ENCODE measurements at places on chromosomes 16 and 17.

DNA sequence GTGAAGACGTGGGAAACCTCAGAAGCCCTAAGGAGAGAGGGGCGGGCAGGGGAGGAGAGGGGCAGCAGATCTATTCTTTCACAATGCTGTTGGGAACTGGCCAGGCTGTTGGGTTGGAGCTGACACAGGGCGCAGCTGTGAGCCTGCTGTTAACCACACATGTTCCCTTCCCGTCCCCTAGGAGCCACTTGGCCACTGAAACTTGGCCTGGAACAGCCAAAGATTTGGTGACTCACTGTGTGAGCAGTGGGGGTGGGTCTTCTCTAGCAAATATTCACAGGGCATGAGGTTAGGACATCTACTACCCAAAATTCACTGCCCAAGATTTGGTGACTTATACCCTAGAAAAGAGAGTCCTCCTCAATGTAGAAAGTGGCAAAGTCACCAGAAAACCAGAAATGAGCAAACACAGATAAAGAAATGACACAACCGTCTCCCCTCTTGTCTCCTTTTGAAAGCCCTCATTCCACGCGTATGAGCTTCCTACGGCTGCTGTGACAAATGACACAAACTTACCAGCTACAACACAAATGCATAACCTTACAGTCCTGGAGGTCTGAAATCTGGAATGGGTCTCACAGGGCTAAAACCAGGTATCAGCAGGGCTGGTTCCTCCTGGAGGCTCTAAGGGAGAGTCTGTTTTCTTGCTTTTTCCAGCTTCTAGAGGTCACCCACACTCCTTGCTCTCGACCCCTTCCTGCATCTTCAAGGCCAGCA, 6.3 kb downstream of the TBC1D16 start:
- H3K4me1 ChIP-seq = no peaks in the 10 kb centered on the region
- no peak overlapping the region for H3K4me3 ChIP-seq
- H3K27ac ChIP-seq = no peak overlapping the region
- no peaks in the 10 kb centered on the region for H3K36me3 ChIP-seq

- H3K27ac ChIP-seq = peak overlapping the region; percentile 73
- DNase-seq = no peak
Measured at GRCh38 chr16:89325861-89326471, 108.5 kb downstream of the ZNF778 start.

DNA sequence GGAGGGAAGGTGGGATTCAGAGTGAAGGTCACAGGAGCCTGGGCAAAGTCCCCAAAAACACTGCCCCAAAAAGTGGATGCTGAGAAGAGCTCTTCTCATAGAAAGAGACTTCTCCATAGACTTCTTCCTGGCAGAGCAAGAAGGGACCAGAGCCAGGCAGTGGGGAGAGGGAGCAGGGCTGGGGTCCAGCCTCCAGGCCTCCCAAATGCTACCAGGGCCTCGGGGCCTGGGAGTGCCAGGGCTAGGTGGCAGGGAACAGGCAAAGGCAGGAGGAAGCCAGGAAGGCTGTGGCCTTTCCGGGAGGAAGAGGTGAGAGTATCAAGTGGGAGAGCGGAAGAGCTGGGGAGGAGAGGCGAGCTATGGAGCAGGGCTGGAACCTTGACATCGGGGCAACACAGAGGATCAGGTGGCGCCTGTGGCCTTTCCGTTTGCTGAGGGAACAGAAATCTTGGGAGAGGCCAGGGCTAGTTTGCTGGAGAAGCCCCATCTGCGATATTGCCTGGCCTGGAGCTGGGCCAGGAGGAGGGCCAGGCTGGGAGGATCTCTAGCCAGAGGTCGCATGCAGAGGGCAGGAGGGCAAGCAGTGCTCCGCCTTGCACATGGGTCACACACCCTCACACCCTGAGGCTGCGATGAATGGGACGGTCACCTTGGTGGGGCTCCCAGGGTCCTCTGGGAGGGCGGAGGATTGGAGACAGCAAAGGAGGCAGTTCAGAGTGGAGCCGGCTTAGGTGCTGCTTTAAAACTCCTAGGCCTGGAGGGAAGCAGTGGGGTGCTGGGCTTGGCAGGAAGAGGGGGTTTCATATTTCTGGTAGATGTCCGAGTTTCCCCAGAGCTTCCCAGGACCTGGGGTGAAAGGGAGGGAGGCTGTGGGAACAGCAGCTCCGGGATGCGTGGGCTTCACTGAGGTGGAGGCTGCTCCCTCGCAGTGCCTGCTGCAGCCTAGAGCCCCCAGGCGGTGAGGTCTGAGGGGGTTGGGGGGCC, 3.4 kb downstream of the SLC16A5 start:
- no peak overlapping the region for H3K27ac ChIP-seq
- H3K36me3 ChIP-seq = no peaks in the 10 kb centered on the region
- H3K4me3 ChIP-seq = no peak overlapping the region

GRCh38 chr17:10372906-10373305, at the start of gene MYH13:
TSS of gene MYH13 (minus strand) at chr17:10373006. CDS start at chr17:10364530, 8,476 bp downstream.
- peaks cover 2% of the 10 kb centered on the region for H3K27me3 ChIP-seq
- H3K4me1 ChIP-seq = no peaks in the 10 kb centered on the region
- no peaks in the 10 kb centered on the region for H3K36me3 ChIP-seq
- no peak for DNase-seq
- no peak within 1 kb of the TSS for H3K4me3 ChIP-seq

GRCh38 chr17:72295916-72296315, 175.1 kb downstream of the SOX9 start:
- no peaks in the 10 kb centered on the region for H3K4me1 ChIP-seq
- H3K4me3 ChIP-seq = no peak overlapping the region
- no peak overlapping the region for H3K27ac ChIP-seq
- H3K27me3 ChIP-seq = no peaks in the 10 kb centered on the region

DNA sequence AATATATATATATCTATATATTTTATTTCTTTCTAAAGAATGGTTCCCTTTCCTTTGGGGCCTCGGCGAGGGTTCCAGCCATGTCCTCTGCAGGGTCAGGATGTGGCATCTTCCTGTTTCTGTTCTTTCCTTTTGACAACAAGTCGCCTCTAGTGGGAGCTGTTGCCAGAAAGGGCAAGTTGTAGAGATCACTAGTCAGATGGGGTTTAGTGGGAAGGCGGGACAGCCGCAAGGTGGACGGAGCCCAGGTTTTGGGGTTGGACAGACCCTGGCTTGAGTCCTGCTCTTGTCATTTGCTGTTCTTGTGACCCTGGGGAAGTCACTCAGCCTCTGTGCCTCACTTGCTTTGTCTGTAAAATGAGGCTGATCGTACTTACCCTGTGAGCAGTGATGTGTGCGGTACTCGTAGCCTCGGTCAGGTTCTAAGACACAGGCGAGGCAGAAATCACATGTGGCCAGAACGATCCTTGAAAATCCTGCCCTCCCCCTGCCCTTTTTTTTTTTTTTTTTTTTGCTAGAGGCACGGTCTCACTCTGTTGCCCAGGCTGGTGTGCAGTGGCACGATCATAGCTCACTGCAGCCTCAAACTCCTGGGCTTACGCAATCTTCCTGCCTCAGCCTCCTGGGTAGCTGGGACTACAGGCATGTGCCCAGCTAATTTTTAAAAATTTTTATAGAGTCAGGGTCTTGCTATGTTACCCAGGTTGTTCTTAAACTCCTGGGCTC, 80.1 kb downstream of the ABCC6 start:
- peaks cover 35% of the 10 kb centered on the region for H3K36me3 ChIP-seq
- no peak overlapping the region for H3K4me3 ChIP-seq
- no peaks in the 10 kb centered on the region for H3K27me3 ChIP-seq
- peak; percentile 3 for DNase-seq

- no peak overlapping the region for H3K27ac ChIP-seq
- no peaks in the 10 kb centered on the region for H3K27me3 ChIP-seq
- no peak for DNase-seq
- peaks cover 31% of the 10 kb centered on the region for H3K36me3 ChIP-seq
- no peak overlapping the region for H3K4me3 ChIP-seq
Measured at GRCh38 chr17:27495460-27495859, 39.2 kb downstream of the KSR1 start.

DNA sequence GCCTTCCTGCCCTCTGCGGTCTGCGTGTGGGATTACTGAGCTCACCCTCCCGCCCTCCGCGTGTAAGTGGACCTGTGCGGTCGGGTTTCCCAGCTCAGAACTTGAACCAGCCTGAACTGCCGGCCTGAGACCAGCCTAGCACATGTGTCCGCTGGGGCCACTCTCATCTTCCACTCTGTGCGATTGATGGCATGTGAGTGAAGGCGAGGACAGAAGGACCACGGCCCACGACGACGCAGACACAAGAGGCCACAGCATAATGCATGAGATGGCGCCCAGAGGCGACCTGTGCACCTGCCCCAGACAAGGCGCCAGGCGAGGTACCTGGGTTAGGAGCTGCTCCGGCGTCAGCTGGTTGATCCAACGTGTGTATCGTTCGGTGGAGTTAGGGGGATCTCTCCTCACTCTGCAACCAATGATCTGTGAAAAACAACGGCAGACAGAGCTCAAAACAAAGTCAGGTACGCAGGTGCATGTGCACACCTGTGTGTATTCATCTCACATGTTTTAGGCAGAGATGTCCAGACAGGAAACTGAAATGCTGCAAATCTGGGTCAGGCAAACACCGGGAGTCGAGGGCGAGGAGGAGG, 74.5 kb upstream of the METRNL start:
- H3K27me3 ChIP-seq = no peaks in the 10 kb centered on the region
- no peak for DNase-seq
- no peak overlapping the region for H3K4me3 ChIP-seq
- H3K27ac ChIP-seq = no peak overlapping the region
- no peaks in the 10 kb centered on the region for H3K4me1 ChIP-seq
- peaks cover 19% of the 10 kb centered on the region for H3K36me3 ChIP-seq

- no peak overlapping the region for H3K4me3 ChIP-seq
- peaks cover 11% of the 10 kb centered on the region for H3K27me3 ChIP-seq
- H3K4me1 ChIP-seq = peaks cover 14% of the 10 kb centered on the region
- H3K36me3 ChIP-seq = no peaks in the 10 kb centered on the region
Measured at GRCh38 chr16:239948-240277, 5.3 kb downstream of the FAM234A start.

- DNase-seq = no peak
- peaks cover 13% of the 10 kb centered on the region for H3K4me1 ChIP-seq
- no peak overlapping the region for H3K4me3 ChIP-seq
- H3K27ac ChIP-seq = no peak overlapping the region
- peaks cover 4% of the 10 kb centered on the region for H3K27me3 ChIP-seq
Measured at GRCh38 chr16:23125277-23125676, 24.0 kb downstream of the USP31 start.

DNA sequence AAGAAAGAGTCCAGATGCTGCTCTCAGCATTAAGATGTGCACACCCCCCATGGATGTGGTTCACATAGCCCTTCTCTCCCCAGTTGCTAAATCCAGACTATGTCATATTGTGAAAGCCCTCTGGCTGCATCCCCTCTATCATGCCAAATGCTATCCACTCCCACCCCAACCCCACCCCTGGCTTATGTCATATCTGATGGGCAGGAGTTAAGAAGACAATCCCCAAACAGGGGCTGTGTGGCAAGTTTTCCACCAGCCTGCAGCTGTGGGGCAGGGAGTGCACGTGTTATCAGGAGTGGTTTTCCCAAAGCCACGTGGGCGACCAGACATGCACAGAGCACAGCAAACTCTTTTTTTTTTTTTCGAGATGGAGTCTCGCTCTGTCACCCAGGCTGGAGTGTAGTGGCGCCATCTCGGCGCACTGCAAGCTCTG, 10.0 kb downstream of the FAM117A start:
- H3K4me1 ChIP-seq = peaks cover 67% of the 10 kb centered on the region
- no peak overlapping the region for H3K4me3 ChIP-seq
- peaks cover 30% of the 10 kb centered on the region for H3K36me3 ChIP-seq
- peak overlapping the region; percentile 55 for H3K27ac ChIP-seq

- no peak overlapping the region for H3K4me3 ChIP-seq
- H3K27ac ChIP-seq = no peak overlapping the region
- peaks cover 28% of the 10 kb centered on the region for H3K36me3 ChIP-seq
- no peak for DNase-seq
- no peaks in the 10 kb centered on the region for H3K27me3 ChIP-seq
Measured at GRCh38 chr17:30848021-30848420, 16.3 kb downstream of the ATAD5 start.

DNA sequence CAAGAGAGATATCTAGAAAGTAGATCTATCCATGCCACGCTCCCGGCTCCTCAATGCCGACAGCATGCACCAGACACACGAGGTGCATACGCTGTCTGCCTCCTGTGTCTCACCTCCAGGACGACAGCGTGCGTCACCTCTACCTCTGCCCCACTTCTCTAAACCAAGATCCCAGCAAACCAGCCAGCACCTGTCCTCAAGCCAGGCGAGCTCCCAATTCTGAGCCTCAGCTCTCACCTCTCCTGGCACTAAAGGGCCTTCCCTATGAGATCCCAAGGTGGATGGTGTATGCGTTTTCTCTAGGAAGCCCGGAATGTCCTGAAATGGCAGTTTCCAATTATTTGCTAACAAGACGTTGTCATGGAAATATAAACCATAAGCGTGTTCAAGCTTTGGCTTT, 36.2 kb upstream of the RCVRN start:
- H3K4me3 ChIP-seq = no peak overlapping the region
- DNase-seq = no peak

DNA sequence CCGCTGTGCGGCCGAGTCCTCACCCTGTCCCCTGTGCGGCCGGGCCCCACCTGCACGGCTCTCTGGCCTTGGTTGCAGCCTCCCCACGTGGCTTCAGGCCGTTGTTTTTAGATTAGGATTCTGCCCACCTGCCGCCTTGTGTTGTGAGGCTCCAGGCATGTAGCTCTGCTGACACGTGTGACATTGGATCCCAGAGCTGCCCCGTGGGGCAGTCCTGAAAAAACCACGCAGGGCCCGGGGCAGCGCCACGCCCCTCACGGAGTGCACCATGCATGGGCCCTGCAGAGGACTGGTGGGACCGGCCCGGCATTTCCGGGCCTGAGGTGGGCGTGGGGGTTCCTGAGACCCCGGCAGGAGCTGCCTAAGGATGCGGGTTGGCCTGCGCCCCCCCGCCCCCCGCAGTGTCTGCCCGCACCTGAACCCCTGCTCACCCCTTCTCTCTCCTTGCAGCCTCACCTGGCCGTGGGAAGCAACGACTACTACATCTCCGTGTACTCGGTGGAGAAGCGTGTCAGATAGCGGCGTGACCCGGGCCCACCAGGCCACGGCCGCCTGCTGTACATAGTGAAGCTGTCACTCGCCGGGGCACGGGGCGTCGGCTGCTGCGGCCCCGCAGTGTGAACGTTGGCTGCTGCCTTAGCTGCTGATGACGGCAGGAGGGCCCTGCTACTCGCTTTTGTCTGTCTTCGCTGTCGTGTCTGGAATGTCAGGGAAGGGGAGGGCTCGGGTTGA, 27.7 kb upstream of the CHMP6 start:
- DNase-seq = no peak
- no peak overlapping the region for H3K4me3 ChIP-seq
- H3K4me1 ChIP-seq = no peaks in the 10 kb centered on the region
- H3K36me3 ChIP-seq = peaks cover 10% of the 10 kb centered on the region
- no peak overlapping the region for H3K27ac ChIP-seq
- no peaks in the 10 kb centered on the region for H3K27me3 ChIP-seq

- peak; percentile 28 for DNase-seq
- no peaks in the 10 kb centered on the region for H3K27me3 ChIP-seq
- H3K4me3 ChIP-seq = peak overlapping the region; percentile 96
- H3K36me3 ChIP-seq = peaks cover 17% of the 10 kb centered on the region
Measured at GRCh38 chr17:45149669-45150664, 1.7 kb downstream of the HEXIM1 start.

DNA sequence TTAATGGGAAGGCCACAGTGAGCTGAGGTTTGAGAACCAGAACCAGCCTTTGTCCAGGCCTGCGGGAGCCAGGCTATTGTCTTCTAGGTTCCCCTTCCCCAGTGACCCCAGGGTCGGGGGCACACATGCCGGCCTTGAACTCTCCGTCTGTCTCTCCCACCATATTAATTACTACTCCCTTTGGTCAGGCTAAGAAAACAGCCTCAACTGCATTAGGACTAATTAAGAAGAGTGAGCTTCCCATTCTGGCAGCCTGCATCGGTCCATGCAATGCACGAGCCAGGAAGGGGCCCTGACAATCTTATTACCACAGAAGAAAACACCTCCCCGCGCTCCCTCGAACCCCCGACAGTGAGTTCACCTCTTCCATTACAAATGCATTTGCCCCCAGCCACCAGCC, 380.2 kb upstream of the ZFHX3 start:
- no peaks in the 10 kb centered on the region for H3K4me1 ChIP-seq
- no peak overlapping the region for H3K4me3 ChIP-seq
- H3K27me3 ChIP-seq = no peaks in the 10 kb centered on the region
- H3K36me3 ChIP-seq = no peaks in the 10 kb centered on the region
- H3K27ac ChIP-seq = no peak overlapping the region

Data from activated T-helper 1 cell treated with anti-CD3 and anti-CD28 coated beads, Interleukin-12 subunit alpha, Interleukin-12 subunit beta, Interleukin-2, Interleukin-4 antibody, amounts not matched to agents 30 ng/mL and 10 ng/mL and 1 ng/mL, durations not matched to agents 14 hours and 24 hours and 36 hours (primary cell).